ENCODE measurements at places on chromosomes 16 and 17.
A peak's percentile ranks its signal among the peaks of the same experiment; 100 is the strongest.

DNA sequence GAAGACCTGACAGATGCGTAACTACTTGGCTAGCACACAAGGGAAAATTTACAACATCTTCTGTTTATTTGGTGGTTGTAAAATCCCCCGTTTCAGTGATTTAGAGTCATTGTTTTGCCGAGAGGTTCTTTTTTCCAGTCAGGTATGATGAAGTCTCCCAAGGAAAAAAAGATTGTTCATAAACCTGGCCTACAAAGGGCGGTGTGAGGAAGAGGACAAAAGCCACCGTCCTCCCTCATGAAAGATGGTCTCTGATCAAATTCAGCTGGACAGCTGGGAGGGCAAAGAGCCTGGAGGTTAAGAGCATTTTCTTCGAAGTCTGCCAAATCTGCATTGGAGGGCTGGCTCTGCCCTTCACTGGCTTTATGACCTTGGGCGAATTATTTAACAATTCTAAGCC is 419.9 kb downstream of the HAPSTR1 start:
- no peak for DNase-seq

DNA sequence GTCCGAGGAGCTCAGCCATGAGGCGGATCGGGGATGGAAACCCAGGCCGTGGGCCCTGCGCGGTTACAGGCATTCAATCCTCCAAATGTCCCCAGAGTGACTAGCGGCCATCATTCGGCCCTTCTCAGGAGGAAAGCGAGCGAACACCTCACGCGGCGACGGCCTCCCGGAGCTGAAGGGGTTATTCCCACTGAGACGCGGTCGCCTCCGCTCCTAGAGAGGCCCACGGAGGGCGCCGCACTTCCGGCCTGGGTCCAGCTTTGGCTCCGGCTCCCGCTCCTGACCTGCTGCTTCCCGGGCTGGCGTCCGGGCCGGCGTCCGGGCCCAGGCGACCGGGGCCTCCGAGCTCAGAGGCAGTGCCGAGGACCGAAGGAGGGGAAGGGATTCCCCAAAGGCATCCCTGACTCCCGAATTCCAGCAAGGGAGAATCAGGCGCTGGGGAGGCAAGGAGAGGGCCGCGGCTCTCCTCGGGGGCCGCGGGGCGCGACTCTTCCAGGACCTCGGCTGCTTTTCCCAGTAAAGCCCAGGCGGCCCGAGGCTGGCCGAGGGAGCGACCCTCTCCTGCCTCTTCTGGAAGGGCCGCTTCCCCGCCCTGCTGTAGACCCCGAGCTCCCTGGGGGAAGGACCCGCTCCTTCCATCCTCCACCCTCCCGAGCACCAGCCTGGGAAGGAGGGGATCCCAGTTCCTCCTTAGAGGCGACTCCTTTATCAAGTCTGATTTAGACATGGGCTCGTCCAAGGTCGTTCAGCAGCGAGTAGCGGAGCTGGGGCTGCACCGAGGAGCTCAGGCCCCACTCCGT is 18.6 kb upstream of the ZNF629 start:
- DNase-seq: peak; percentile 40

DNA sequence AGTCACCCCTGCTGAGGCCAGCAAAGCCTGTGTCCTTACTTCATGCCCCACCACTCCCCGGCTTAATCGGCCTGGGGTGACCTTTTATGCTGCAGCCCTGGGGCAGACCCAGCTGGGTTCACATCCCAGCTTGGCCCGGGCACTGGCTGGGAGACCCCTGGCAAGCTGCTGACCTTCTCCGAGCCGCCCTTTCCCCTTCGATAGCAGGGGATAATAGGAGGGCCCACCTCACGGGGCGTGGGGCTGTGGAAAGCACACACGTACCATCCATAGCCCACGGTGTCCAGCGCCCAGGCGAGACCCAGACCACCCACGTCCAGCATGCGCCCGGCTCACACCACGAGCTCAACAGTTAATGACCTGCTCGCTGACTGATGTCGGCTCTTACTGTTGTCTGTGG is 26.8 kb downstream of the TBC1D16 start:
- DNase-seq: no peak

DNA sequence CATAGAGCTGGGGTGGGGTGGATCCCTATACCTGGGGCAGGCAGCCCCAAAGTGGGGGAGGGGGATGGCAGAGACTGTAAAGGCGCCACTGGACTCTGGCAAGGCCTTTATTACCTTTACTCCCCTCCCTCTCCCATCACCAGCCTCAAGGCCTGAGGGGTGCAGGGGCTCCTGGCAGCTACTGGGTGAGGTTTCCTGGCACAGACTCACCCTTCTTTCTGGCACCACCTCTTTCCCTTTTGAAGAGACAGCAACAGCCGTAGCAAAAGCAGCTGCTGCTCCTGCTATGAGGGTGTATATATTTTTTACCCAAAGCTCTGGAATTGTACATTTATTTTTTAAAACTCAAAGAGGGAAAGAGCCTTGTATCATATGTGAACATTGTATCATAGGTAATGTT is 17.6 kb downstream of the RAPGEFL1 start:
- no peak for DNase-seq

DNA sequence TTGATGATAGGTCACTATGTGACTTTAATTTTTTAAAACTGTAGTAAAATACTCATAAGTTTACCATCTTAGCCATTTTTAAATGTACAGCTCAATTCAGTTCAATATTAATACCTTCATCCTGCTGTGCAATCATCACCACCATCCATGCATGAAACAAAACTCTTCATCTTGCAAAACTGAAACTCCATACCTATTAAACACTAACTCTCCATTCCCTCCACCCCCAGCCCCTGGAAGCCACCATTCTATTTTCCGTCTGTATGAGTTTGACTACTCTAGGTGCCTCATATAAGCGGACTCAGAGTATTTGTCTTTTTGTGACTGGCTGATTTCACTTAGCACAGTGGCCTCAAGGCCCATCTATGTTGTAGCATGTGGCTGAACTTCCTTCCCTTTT is 9.4 kb upstream of the CNEP1R1 start:
- DNase-seq: no peak

DNA sequence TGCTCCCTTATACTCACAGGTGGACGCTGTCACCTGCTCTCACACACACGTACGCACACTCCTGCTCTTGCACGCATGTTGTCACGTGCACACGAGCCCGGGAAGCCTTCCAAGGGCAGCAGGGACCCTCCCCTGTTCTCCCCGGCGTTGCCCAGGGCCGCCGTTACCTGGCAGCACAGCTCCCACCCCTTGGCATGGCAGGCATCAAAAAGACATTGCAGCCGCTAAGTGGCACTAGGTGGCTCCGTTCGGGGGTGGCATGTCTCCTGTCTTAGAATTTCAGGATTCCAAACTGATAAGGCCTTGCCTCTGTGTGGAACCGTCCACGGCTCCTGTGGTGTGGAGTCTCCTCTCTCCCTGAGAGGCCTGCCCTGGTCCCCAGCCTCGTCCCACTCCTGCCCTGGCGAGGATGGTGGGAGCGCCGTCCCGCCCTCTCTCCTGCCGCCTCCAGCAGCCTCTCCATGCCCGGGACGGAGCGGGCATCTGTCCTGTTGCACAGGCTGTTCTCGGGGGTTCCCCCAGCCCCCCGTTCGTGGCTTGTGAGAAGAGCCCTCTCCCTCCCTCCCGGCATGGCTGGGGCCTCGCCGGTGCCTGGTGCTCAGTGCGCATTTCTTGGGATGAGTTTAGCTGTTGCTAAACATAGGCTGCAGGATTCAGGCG is 126.7 kb upstream of the GSE1 start:
- DNase-seq: no peak

DNA sequence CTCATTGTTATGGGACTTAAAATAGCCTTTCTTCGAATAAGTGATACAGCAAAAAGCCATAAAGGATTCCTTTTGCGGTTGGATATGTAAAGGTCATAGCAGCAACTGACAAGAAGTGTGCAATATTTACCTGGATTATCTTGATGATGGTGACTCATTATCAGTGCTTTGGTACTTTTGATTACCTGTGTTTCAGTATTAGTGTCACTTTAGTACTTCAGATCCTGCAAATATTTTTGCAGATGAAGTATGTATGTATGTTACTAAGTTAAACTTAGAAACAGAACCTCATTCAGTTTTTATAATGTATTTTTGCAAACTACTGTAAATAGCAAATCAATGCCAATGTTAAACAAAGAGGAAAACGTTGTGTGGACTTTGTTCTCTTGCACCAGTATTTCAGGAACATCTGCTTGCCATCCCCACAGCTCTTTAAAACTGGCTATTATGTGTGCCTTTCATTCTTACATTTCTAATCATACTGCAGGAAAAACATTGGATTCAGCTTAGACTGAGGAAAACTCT is 10.5 kb downstream of the CNEP1R1 start:
- no peak for DNase-seq

- peak; percentile 39 for DNase-seq
These were observed 189.9 kb downstream of the FTO start for GRCh38 chr16:53893731-53894435.

DNA sequence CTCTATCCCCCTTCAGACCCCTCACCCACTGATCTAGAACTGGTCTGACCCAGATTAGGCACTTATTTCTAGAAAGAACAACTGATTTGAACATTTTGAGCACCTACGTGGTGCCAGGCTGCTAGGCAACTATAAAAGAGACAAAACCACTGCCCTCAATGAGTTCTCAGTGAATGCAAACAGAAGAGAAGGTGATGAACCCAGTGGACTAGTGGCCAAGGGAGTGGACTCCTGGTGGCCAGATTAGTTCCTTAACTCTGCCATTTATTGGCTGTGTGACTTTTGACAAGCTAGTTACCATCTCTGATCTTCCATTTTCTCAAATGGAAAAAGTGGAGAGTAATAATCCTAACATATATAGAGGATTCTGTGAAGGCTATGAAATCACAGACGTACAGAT is 259.1 kb upstream of the SALL1 start:
- DNase-seq: no peak

Measured in NCI-H748 treated with DMSO at 0.1 percent for 48 hours (cell line).